ENCODE measurements at places on chromosomes 2 and 18. TPM values are rescaled to one million over a fixed set of nuclear protein-coding genes. Genes with fewer than 3 reads are reported as not detected.

Gene FHOD3
- 5.2 TPM for total RNA-seq

Gene TDRD15
- not detected for total RNA-seq

Gene ANKRD62
- not detected for total RNA-seq

DNA sequence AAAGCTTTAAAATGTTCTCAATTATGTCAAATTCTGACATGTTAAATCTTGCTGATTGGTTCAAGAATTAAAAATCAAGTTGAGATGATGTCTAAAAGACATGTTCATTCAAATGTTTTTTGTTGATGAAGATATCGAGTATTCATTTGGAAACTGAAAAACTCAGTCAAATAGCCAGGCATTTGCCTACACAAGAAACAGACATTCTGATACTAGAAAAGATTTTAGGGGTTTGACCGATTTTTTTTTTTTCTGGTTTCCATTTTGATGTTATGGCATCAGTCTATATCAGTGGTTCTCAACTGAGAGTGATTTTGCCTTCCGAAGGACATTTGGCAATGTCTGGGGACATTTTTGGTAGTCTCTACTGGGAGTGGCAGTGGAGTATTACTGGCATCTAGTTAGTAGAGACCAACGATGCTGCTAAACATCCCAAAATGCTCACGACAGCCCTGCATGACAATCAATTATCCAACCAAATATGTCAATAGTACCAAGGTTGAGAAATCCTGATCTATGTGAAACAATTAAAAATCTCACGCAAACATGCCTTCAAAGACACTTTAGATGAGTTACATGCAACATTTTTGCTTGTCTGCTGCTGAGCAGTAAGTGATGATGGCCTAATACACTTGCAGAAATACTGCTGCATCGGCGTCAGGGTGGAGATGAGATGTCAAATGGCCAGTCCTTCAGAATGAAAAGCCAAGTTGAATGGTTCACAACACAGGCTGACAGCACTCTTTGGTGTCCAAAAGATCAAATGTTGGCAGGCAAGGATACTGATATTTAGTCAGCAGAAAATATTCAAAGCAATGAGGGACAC lies 12.5 kb downstream of the RASGRP3 start:
- no peak for DNase-seq

Gene CYP26B1
- 0.43 TPM for total RNA-seq

- DNase-seq = no peak
These were observed 45.4 kb upstream of the CTDP1 start for GRCh38 chr18:79634186-79634585.

Gene CMPK2
- total RNA-seq = 1.9 TPM

DNA sequence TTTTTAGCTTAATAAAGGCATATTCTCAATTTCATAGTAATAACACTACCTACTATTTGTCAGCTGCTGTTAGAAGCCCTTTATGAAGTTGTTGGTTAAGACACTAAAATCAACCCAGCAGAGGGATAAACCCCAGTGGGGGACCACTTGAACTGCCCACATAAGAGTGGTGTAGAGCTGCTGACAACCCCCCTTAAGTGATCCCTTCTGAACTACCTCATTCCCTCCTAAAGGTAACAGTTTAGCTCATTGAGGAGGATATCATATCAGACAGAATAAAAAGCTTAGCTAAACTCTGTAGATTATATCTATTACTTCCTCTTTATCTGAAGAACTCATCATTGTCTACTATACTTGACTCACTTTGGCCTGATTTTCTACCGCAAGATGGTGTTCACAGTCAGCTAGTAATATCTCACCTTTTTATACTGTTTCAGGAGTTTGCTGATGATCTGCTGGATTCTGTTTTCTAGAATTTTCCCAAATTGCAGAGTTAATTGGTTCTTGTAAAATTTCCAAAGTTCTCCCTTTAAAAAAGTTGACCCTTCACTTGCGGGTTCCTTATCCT lies 16.2 kb downstream of the GALM start:
- DNase-seq = no peak

Measured in fibroblast of villous mesenchyme (primary cell).